ENCODE measurements at places on chromosomes 7 and 10.
A peak's percentile ranks its signal among the peaks of the same experiment; 100 is the strongest.

DNA sequence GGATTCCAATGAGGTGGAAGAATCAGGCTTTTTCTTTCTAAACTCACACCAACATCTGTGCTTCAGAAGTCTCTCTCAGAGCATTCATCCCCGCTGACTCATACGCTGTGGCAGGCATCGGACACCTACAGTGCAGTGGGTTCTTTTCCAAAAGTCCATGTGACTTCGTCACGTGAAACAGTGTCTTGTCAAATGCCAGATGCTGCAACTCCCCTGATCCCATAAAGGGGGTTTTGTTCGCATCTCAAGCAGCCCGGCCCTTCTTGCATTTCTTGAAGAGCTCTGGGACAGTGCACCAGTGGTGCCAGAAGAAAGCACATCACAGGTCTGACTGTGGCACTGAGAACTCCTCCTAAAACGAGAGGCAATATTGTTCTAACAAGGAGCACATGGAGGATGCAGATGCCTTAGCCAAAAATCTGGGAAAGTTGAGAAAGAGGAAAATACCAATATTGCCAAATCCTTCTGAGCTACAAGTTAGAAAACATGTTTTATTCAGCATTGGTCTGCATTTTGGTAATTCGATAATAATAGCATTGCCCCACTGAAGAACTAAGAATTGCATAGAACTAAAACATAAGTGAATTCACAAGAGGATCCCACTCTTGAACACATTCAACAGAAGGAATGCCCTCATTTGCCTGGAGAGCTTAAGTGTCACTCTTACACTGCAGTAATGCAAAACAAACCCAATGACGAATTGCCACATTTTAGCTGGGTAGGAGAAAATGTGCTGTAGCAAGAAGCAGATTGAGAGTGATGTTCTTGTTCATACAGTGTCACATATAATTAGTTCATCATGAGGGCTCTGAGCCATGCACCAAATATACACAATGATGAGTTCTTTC is 204.4 kb downstream of the CXCL12 start:
- DNase-seq = peak; percentile 99

DNA sequence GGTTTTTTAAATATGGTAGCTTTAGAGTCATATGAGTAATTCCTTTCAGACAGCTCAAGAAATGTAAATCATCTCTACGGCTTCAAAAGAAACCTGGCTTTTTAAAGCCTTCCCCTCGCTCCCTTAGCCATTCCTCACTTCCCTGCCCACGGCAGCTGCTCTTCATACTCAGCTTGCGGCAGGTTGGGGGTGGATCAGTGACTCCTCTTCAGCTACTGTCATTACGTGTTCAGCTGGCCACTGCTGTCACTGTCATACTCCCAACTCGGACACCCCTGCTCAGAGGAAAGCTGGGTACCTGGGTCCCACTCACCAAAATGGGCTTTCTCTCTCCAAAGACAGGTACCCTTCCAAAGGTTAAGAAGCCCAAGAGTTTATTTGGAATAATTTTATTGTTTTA is 6.6 kb downstream of the YWHAG start:
- DNase-seq = peak; percentile 61

DNA sequence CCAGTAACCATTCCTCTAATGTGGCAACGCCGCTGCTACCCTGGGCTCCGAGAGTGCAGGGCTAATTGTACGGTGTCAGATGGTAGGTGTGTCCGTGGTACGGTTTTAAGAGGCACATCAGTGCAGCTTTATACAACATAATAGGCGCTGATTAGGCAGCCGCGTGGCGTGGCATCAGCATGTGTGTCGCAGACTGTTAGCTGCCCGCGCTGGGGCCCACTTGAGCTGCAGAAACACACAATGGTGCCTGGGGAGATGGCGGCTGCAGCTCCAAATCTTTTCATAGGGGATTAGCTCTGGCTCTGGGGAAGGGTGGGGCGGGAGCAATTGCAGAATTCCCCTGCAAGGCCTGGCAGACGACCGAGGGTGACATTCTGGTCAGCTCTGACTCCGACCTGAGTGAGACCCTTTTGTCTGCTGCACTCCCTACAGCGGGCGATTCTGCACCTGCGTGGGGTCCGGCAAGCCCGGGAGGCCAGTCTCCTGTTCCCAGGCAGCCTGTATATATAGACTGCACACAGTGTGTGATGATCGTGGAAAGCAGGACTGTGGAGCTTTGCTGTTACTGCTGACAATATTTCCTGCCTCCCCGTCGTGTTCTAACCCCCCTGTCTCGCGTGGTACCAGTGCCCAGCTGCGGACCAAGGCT is 722.7 kb upstream of the CELF2 start:
- DNase-seq = no peak

DNA sequence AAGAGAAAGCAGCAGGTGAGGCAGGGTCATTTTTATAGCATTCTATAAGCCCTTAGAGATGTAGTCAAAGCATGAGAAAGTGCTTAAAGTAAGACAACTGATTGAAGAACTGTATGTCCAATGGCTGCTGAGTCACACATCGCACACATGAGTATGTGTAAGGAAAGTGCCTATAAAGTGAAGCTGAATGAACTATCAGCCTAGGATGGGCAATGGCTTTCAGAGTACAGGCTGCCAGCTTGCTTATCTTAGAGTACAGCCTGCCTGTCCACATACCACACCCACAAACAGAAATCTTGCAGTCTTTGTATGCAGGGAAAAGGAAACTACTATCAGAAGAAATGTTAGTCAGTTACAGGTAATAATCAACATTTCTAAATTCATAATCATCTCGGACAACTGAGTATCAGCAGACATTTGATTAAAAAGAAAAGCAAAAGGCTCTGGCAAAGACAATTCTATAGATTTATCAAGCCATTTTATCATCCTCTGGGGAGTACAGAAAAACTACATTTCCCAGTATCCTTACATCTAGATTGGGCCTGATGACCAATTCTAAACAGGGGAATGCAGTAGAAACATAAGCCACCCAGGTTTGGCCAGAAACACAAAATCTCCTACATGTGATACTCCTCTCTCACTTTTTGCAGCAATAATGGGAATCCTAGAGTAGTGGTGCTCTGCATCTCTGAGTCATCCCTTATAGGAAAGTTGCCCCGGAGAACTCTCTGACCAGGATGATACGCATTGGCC is 16.2 kb upstream of the EPHB6 start:
- no peak for DNase-seq

- peak; percentile 83 for DNase-seq
Observed at GRCh38 chr7:29102558-29103151, 43.7 kb downstream of the CPVL start.

DNA sequence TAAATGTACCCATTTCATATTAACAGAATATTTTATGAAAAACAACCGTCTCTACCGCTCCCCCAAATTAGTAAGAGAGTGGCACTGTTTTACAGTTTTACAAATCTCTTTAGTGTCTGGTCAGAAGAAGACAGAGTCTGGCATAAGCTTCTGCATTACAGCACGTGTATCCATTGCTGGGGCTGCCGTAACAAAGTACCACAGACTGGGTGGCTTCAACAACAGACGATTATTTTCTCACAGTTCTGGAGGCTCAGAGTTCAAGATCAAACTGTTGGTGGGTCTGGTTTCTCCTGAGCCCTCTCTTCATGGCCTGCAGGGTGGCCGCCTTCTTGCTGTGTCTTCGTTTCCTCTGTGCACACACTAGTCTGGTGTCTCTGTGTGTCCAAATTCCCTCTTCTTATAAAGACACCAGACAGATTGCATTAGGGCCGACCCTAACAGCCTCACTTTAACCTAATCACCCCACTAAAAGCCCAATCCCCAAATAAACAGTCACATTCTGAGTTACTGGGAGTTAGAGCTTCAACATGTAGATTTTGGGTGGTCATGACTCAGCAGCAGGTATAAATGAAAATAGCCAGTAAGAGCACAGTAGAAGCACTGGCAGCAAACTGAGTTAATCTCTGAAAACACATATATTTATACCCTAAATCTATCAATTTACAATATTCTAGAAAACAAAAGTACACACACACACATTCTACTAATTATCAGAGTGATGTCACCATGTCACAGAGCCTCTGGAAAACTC is 4.0 kb upstream of the SPOCK2 start:
- DNase-seq = no peak

- no peak for DNase-seq
Observed at GRCh38 chr7:36006636-36007229, 146.3 kb upstream of the EEPD1 start.

DNA sequence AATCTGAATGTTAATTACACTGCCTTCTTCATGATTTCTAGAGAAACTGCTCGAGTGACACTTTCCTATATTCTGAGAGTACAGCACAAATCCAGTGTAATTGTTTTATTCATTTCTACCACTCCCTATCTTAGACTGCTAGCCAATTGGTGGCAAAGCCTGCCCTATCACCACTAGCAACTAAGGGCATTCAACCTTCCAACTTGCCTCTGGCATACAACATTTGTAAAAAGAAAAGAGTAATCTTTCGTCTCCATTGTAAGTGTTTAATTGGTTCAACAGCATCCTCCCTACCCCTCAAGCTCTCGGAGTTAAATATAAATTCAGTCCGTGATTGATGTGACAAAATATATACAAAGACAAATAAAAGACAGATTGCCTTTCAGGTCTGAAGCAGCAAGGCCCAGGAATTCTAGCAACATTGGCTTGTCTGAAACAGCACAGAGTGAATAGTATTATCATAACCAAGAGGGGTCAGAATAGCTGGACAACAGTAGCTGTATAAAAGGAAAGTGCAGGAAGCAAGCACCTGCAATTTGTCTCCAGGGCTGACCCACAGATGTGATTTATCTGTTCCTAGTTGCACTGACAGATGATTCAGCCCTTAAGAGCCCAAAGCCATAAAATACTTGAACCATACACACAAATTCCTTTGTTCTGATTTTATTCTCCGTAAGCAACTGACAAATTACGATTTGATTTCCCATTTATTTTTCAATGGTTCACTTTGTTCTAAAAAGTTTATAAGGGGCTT is 47.6 kb upstream of the ANKRD1 start:
- DNase-seq = peak; percentile 94

GRCh38 chr10:120345186-120345585 is 111.8 kb upstream of the PLPP4 start:
- no peak for DNase-seq

DNA sequence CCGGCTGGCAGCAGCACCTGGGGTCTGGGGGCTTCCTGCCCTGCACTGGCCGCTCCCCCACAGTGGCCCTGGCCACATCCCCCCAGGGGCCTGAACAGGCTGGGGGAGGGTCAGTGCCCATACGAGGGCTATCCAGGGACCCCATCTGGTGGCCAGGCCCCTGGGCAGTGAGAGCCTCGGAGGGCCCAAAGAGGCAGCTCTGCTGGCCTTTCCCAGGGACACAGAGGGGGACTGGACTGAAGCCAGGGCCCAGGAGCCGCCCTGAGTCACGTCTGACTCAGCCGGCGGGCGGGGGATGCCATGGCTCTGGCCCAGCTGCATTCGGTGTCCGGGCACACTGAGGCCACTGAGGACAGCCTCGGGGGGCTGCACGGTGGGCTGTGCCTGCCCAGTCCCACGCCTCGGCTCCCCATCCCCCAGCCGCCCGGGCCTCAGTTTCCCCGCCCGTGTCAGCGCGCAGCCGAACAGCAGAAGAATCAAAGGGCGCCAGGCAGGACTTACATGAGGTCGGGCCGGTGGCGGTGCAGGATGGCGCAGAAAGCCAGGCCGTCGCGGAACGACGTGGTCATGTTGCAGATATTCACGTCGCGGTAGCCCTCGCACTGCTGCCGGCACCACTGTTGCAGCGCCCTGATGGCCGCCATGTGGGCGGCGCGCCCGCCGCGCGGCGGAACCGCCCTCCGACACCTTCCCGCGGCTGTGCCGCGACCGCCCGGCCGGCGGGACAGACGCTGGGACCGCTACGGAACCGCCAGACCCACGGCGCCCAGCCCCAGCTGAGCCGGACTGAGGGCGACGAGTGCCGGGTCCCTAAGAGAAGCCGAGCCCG is at the start of gene MICALL2:
TSS of gene MICALL2 (minus strand) at position 788 of the 829 bp plus-strand sequence. CDS start at position 644, 144 bp downstream.
- DNase-seq = peak; percentile 88

DNA sequence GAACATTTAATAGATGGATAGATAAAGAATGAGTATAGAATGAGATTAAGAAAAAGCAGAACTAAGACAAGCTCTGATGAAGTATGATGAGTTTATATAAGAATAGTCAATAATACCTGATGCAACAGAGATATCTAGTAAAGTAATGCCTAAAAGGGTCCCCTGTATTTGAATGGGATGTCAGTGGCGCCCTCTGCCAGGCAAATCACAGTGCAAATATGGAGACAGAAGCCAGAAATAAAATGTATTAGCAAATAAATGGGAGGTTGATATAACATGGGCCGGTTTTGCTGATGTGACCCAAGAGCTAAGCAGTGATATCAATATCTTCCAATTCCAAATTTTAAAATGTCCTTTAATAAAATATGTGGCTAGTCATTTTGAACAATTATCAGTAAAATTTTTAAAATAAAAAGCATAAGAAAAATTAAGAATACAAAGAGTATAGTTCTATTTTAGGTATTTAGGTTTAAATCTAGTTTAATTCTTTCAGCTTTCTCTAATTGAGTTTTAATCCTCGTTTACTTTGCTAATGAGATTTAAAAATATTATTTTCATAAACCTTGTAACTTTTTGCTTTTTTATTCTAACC is 62.6 kb downstream of the ADK start:
- DNase-seq = peak; percentile 72

- DNase-seq = no peak
Observed at GRCh38 chr10:11020548-11020942, 2.9 kb downstream of the CELF2 start.

DNA sequence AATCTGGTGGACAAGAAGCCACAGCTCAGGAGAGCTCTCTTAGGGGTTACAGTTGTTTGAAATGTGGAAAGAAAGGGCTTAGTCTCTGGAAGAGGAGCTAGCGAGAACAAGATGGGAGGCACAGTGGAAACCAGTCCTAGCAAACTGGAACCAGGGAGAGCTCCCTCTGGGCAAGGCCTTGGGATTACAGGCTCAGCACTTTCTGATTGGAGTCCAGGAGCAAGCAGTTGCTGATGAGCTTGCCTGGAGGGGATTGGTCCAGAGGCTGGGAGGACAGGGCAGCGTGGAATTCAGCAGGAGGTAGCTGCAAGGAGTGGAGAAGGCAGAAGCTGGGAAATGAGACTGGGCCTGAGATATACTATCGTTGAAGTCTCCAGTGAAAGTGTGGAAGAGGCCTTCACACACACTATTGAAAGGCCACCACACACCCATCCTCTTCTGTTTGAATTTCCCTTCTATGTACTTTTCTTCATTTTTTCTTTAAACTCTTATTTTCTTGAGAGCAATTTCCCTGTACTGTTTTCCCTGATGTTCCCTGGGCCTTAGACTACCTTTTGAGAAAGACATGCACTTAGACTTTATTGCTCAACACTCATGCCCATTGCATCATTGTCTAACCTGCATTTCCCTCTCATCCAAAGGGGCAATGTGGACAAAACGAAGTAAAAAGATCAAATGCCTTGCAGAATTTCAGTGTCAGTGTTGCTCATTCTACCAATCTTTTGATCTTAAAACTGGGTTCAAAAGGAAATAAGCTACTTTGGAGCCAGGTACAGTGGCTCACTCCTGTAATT is 57.8 kb upstream of the LANCL2 start:
- DNase-seq = no peak

- DNase-seq = no peak
Observed at GRCh38 chr10:74175510-74176379, 24.7 kb downstream of the ADK start.

- DNase-seq = peak; percentile 69
Observed at GRCh38 chr7:93719546-93719945, 145.0 kb upstream of the CALCR start.

GRCh38 chr10:63114031-63114814 is 18.9 kb upstream of the NRBF2 start:
- DNase-seq = peak; percentile 96

- no peak for DNase-seq
Observed at GRCh38 chr7:139574618-139575337, 51.3 kb downstream of the CLEC2L start.

Measured in fibroblast of upper back skin (primary cell).